Aortic smooth muscle cell (primary cell): ENCODE measurements at places on chromosomes 2 and 18. TPM values are rescaled to one million over a fixed set of nuclear protein-coding genes. Genes with fewer than 3 reads are reported as not detected.

Gene GKN1
- total RNA-seq, result not detected in 2 replicates

Gene GPR39
- 7.5 and 10.7 TPM in 2 replicates for total RNA-seq

Gene USP37
- total RNA-seq, result 8.3 and 9.4 TPM in 2 replicates

Gene TTR
- not detected in 2 replicates for total RNA-seq

Gene SANBR
- total RNA-seq, result 15.8 and 16.6 TPM in 2 replicates

Gene ANKRD29
- total RNA-seq, result 4.2 and 4.9 TPM in 2 replicates
